ENCODE measurements at places on chromosomes 4 and X.

DNA sequence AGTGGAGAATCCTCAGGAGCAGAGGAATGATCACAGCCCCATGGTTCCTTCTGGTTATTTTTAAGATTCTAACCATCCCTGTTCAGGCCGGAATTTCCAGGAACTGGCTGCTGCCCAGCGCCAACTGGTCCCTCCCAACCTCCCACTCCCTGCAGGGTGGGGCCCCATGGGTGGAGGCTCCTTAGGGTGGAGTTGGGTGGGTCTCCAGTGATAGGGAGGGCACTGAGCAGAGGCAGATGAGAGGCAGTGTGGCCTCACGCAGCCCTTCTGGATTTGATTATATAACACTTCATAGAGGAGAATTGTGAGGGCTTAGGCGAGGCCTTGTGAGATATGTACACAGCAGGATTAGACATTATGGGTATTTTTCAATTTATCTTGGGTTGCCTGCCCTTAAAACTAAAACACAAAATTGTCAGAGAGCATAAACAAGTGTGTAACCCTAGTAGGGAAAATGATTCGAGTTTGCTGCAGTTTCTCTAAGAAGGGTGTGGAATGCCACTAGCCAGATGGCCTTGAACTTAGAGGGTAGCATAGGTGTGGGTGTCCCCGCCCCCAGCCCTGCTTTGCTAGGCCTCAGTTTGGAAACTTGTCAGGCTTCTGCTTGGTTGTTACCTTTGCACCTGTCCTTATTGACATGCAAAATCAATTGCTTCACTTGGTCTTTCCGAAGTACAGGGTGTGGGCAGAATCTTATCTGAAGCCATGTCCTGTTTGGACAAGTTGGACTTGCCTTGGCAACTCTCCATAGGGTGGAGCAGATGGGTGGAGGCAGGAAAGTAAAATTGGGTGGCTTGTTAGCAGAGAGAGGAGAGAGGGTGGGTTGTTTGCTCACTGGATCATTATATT, 9.4 kb downstream of the KLF3 start:
- DNase-seq: peak; percentile 78

DNA sequence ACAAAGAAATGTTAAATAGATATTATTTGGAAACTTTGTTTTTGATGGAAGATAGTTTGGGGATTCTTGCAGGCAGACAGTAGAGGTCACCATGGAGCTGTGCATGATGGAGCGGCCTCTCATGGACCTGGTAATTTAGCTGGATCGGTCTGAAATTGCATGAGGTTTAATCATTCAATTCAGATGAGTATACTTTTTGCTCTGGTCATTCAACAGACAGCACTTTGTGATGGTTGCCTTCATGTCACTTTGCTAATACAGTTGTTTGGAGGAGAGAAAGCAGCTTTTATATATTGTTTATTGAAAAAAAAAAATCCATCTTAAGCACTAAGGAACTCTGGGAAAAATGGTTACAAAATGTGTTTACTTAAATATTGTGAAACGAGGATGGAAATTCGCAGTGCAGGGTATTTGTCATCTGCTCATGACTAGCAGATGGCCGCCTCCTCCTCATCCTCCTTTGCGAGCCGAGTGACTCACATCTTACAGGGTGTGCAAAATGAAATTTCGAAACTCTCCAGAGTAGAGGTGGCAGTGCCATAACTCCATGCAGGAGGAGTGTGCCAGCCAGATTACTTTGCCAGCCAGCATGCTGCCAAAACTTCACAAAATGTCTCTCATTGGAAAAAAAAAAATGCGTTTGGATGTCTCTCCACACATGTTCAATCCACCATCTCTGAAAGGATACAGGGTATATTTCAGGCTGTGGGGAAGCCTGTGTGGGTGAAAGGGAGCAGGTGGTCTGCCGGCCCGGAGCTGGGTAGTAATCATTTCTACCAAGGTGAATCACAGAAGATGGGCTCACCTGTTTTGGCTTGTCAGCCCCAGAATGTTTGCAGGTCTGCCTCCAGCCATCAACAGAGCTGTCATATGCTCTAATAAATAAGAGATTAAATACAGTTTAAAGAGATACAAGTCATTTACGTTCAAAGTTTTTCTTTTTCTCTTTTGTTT, 314.9 kb upstream of the DIPK2B start:
- DNase-seq: peak; percentile 88

DNA sequence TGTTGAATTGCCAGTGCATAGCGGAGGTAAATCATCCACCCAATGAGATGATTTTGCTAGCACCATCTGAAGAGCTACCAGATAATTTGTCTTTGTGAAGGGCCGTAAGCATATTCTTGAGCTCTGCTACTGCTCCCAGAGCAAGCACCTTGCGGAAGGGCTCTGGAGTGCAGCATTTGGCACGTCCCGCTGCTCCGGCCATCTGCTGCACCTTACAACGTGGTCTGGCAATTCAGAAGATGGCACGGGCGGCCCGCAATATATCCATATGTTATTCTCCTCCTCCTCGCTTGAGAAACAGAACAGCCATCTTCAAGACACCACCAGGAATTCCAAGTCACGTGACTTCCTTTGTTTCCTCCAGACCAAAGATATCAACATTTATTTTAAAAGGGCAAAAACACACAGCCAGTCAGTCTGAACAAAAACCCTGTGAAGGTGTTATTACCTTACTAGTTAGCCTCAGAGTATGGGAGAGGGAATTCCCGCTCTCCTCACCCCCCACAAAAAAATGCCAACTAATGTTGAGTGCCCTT, 1095.7 kb upstream of the TENM3 start:
- DNase-seq: no peak

DNA sequence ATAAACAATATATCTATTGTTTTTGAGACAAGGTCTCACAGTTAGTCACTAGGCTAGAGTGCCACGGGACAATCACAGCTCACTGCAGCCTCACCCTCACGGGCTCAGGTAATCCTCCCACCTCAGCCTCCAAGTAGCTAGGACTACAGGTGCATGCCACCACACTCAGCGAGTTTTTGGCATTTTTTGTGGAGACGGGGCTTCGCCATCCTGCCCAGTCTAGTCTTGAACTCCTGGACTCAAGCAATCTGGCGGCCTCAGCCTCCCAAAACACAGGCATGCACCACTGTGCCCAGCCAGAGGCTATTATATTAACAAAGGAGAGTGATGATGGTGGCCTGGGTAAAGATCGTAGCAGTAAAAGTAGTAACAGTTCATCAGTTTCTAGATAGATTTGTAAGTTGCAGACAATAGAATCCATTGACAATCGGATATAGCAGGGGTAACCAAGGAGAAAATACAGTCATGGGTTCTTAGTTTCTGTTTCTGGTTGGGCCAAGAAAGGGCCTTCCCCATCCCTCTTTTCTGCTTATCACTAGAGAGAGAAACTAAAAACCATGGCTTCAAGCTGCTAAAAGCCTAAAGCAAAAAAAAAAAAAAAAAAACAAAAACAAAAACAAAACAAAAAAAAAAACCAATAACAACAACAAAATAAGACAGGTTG, 60.6 kb downstream of the ANXA10 start:
- no peak for DNase-seq

DNA sequence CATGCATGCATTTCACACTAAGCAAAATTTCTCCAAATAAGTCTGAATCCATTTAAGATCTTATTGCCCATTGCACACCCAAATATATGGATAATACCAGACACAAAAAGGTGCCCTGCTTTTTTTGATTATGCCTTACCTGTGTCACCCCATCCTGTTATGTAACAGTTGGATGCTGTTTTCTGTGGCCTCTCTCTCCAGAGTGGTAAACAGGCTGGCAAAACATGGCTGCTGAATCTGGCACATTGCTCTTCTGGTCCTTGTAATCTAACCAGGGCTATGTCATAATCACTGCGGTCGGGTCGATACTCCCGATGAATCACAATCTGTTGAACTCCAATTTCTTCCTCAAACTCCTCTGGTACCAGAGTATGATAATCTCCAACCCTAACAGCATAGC, 70.1 kb downstream of the PRSS12 start:
- DNase-seq: no peak

GRCh38 chrX:136200466-136200865, 50.7 kb downstream of the MAP7D3 start:
- DNase-seq: no peak

- DNase-seq: no peak
Measured at GRCh38 chr4:45554423-45554822, 569.4 kb downstream of the GABRG1 start.

- no peak for DNase-seq
Measured at GRCh38 chr4:95959633-95960032, 119.7 kb downstream of the PDHA2 start.

DNA sequence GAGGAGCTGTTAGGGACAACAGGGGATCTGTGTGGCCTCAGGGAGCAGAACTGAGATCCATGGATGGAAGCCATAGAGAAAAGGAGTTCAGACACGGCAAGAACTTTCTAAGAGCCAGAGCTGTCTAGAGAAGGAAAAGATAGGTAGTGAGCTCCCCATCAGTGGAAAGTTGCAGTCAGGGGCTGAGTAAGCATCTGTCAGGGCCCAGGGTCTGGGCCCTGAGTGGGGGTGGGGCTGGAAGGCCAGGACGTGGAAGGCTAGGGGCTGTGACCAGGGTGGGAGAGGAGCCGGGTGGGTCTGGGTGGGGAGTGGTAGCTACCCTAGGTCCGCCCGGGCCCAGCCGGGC, 324 bp upstream of the MSN start:
- no peak for DNase-seq

DNA sequence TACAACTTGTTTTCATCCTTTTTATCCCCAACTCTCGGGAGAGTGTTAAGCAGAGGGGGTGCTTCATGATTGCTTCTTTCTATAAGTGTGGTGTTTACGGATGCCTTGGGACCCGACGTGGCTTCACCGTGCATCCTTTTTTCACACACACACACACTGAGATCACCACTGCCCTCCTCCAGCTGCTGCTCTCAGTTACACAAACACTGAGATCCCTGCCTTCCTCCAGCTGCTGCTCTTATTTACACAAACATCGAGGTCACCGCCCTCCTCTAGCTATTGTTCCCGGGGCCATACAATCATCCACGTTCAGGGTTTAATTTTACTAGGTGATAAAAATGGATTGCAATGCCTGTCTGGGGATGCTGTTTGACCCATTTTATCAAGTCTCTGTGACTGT, 155.4 kb upstream of the FAM9B start:
- DNase-seq: no peak

GRCh38 chr4:187668526-187669082, 327.0 kb upstream of the ZFP42 start:
- no peak for DNase-seq

- peak; percentile 81 for DNase-seq
Measured at GRCh38 chrX:46912098-46912602, at the start of gene JADE3. Gene JADE3, plus strand, starts transcription at chrX:46912421. Its CDS starts 72,474 bp downstream, at chrX:46984895.

DNA sequence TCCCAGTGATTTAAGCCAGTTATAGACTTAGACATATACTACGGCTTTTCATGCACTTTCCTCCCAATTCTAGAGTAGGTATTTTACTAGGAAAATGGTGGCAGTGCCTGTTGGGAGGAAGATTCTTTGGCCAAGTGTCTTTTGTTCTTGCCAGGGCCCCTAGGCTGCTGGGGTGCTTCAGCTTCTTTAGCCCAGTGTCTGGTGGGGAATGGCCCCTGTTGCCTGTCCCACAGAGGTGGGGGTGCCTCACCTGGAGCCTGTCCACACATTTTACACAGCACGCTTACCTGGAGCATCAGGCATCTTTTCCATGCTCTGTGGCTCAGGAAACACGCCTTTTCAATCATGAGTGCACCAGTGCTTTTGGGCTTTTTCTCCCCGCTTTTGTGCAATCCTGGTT, 33.2 kb upstream of the MSANTD1 start:
- DNase-seq: peak; percentile 12

GRCh38 chr4:166312166-166312565, 439.1 kb downstream of the TLL1 start:
- DNase-seq: no peak

- peak; percentile 39 for DNase-seq
Measured at GRCh38 chrX:65635378-65635777, 32.1 kb upstream of the MSN start.

DNA sequence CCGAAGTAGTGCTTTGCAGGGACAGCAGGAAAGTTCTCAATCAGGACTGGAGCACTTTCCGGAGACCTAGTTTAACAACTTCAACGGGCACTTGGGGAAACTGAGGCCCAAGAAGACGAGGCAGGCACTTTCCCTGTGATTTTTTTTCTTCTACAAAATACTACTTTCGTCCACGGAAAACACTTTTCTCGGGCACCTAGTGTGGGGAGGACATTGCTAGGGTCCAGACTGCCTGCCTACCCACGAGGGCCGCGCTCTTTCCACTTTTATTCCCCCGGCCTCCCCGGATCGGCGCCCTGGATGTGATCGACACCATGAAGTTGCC, 125.4 kb upstream of the CXorf66 start:
- DNase-seq: no peak

DNA sequence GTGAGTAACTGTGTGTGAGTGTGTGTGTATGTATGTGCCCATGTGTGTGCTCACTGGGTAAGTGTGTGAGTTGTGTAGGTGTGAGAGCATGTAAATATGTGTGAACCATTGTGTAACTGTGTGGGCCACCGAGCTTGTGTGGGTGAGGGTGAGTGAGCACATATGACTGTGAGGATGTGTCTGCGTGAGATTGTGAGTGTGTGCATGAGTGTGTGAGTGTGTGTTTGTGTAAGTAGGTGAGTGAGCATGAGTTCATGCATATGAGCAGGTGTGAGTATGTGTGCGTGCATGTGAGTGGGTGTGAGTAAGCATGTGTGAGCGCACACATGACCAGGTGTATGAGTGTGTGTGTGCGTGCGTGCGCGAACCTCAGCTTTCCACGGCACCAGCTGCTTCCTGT, 1.4 kb upstream of the ATP2B3 start:
- DNase-seq: no peak

GRCh38 chr4:105963461-105964400, 68.5 kb downstream of the NPNT start:
- no peak for DNase-seq

DNA sequence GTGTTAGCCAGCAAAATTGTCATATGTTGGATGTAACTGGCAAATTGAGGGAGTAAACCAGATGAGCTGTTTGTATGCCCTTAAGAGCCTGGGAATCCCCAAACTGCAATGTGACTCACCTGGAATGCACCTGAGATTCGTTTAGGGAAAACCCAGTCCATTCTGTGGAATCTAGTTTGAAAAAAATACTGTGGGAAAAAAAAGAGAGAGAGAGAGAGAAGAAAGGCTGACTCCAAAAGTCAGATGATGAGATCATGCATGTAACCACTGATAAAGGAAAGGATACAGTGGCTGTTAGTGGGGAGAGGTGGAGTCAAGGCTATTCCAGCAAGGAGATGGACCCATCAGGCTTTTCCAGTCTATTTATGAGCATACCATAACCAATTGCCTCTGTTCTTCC, 48.5 kb downstream of the SLC9A7 start:
- DNase-seq: no peak

DNA sequence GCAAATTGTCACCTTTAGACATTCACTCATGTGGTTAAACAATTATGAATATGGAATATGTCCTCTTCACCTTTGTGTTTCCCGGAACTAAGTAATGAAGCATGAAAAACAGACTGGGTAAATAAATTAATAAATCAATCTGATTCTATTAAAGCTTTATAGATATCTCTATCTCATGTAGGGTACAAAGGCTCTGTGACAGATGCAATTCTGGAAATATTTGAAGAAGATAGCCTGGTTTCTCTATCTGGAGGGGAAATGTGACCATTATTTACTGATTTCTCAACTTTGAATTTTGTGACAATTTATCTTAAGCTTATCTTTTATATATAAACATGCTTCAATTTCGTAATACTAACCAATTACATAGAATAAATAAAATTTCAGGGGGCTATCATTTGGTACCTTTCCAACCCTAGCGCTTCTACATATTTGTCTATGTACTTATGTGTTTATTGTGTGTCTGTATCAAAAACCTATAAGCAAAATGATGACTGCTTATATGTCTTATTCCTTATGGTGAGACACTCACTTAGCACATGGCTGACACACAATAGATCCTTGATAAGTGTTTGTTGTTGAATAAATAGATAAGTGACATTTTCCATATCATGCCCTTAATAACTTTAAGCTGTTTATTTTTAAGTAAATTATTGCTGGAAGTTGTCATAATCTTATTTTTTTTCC, 9.9 kb downstream of the CTSO start:
- DNase-seq: no peak

Data from tibial artery (tissue), 4 donors.